SW 1271 (cell line): ENCODE measurements at places on chromosomes 4 and X.
A peak's percentile ranks its signal among the peaks of the same experiment; 100 is the strongest.

DNA sequence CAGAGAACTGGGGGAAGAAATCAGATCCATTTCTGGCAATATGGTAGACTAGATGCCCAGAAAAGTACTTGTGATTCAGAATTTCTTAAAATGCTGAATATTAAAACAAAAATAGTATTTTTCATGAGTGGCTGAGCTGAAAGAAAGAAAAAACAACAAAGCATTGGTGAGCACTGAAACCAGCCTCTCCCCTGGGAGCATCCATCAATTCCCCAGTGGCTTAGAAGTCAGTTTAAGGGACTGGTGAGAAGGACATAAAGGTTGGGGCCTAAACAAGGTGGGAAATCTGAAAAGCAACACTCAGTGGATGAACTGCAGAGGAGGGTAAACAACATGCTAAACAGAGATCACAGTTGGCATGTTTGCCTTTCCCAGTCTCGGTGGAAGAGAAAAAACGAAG, 20.4 kb downstream of the LRBA start:
- no peak for DNase-seq

DNA sequence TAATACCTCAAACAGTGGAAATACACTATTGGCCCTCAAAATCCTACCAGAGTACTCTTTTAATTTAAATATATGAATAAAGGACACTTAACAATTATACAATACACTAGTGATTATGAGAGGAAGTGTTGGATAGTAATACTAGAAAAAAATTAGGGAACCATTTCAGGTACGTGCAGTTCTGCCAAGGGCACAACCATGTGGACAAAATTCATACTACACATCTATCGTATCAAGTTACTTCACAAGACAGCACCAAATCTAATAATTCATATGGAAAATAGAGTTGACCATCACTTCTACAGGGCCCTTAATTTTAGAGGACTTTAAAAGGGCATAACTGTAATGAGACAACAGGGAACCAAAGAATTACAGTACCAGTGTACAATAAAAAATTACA, 69.2 kb upstream of the ZCCHC13 start:
- DNase-seq = no peak

GRCh38 chr4:374298-375160, 36.9 kb downstream of the ZNF141 start:
- no peak for DNase-seq

DNA sequence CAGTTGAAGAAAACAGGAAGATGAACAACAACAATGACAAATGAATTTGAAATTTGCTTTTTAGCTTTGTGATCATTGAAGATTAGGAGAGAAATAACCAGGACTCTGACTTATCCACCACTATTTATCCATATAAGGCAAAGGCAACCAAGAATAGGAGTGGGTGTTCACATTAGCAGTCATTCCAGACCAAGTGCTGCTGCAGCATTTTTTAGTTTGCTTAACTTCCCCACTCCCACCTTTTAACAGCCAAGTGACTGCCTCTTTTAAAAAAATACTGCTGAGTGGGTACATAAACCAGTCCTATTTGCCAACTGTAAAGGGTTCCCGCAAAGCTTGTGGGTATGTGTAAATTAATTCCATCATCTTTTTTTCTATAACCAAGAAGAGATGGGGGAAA, 230.9 kb downstream of the IQCM start:
- no peak for DNase-seq

DNA sequence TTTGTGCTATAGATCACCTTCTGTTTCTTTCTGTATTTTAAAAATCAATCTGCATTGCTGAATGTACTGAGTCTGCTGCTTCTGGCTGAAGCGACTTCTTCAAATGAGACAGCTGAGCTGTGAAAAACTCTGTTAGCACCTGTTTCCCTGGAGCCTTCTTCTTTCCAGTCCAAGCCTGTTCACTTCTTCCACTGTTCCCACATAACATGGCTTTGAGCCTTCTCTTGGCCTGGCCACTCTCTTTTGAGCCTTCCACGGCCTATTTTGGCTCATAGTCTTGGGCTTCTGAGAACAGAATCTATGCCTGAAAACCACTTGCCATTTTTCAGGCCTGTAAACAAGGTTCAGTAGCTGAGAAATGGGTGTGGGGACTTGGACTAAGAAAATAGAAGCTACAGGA, 132.9 kb upstream of the IGFBP7 start:
- no peak for DNase-seq

- DNase-seq = no peak
Observed at GRCh38 chr4:123453061-123453680, 56.6 kb downstream of the SPRY1 start.

DNA sequence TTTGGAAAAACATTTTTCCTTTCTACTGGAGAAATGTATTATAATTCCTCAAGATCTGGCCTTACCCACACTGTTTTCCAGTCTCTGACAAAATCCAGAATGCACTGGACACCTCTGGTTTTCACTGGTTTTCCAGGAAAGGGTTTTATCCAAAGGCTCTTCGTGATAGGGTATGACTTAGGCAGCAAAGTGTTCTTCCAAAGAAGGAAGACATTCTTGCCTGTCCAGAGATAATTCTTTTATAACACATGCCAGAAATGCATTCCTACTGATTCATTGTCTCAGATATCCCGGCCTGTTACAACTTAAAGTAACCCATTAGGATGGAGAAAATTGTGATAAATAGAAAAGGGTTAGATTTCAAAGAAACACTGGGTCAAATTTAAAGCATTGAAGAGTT, 2343.1 kb downstream of the PCDH7 start:
- DNase-seq = no peak

DNA sequence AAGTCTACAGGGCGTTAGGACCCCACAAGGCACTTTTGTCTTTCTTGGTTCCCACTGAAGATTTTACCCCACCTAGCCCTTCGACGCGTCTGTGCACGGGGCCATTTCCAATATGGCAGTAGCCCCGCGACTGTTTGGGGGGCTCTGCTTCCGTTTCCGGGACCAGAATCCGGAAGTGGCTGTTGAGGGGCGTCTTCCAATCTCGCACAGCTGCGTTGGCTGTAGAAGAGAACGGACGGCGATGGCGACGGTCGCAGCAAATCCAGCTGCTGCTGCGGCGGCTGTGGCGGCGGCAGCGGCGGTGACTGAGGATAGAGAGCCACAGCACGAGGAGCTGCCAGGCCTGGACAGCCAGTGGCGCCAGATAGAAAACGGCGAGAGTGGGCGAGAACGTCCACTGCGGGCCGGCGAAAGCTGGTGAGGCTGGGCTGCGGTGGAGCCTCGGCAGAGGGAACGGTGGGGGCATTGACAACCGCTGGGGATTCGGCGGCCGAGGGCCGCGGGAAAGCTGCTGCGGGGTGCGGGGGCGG, at the start of gene USP11:
USP11 (plus strand) TSS at position 207 of the 530 bp plus-strand sequence; CDS start at position 242, 35 bp downstream.
- DNase-seq = no peak

DNA sequence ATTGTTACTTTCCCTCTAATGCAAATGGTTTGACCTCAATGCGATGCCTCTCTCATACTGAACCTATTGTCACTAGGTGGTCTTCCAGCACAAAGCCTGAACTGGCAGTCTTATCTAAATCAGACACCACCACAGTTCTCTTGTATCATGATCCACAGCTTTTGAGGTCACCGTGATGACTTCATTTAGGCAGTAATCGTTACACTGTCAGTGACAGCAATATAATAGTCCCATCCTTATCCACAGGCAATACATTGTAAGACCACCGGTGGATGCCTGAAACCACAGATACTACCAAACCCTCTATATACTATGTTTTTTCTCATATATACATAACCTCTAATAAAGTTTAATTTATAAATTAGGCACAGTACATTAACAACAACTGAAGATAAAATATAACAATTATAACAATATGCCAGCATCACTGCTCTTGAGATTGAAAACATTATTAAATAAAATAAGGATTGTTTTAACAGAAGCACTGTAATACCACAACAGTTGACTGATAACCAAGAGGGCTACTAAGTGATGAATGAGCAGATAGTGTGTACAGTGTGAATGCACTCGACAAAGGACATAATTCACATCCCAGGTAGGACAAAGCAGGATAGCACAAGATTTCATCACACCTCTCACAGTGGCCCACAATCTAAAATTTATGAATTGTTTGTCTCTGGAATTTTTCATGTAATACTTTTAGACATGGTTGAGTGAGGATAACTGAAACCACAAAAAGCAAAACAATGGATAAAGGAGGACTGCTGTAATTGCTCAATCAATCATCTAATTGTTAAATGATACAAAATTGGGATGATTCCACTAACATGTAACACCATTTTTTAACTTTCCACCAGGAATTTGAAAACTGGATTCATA, 419.4 kb downstream of the CENPC start:
- DNase-seq = no peak

DNA sequence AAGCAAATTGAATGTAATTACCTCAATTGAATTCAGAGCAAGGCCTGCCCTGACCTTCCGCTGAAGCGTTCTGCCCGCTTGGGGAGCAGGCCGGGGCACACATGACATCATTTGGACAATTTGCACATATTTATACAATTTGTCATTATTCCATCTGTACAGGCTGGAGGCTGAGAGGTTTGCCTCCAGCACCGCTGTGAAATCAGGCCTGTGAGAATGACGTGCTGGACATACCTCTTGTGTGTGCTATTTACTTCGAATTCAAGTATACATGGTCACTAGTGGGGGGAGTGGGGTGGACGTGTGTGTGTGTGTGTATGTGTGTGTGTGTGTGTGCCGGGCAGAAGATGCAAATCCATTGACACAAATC, 285.6 kb downstream of the SHOX start:
- DNase-seq = no peak

DNA sequence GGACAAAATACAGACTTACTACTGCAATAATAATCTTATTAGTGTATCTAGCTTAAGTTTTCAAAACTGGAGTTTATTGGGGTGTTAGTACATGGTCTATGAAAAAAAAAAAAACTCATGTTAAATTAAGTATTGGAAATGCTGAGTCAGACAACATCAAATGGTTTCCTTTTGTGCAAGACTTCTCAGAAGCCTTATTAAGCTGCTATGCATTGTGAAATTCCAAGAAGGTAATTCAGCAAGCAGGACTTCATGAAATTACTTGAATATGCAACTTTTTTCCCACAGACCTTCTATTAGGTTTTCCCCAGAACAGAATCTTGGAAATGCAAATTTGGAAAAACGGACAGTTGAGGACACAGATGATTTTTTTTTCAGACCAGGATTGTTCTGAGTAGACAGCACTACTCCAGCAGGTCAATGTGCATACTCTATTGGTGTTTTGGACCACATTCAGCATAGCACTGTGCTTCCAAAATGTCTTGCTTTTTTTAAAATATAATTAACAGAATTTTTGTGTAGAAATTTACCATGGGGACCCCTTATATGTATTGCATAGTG, 568.8 kb upstream of the TENM3 start:
- DNase-seq = no peak

DNA sequence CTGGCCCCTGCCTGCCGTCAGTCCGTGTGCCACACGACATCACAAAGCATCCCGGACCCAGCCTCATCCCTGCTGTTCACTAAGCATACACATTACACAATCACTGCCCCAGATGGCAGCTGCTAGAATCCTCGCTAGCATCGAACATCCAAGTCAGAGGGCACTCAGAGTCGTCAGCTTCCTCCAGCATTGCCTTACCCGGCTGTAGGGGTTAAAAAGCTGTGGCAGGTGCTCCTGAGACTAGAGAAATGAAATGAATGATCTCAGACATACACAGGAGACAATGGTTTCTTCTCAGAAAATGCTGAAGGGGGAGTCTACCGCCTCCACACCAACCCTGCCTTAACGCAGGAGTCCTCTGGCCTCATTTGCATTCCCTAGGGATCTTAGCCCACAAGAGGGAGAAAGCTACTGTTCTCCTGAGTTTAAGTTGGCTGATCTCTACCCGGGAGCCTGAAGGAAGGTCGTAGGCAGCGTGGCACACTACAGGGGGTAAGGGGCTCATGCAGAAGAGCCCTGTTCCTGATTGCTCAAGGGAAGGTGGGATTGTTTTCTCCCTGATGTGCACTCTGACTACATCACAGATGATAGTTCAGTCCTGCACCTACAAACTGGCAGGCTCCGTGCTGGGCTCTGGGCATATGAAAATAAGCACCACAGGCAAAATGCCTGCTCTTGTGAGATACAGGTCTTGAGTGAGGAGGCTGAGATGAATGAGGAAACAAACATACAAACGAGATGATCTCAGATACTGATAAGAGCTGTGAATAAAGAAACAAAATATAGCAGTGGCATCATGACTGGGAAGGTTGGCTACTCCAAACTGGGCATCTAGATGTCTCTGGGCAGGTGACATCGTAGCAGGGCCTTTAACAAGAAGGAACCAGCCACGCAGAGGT, 2.6 kb upstream of the KIAA0232 start:
- no peak for DNase-seq

GRCh38 chrX:131058136-131058868, at the start of gene ARHGAP36:
Gene ARHGAP36, plus strand, starts transcription at chrX:131058346. Its CDS starts 23,320 bp downstream, at chrX:131081666.
- no peak for DNase-seq

DNA sequence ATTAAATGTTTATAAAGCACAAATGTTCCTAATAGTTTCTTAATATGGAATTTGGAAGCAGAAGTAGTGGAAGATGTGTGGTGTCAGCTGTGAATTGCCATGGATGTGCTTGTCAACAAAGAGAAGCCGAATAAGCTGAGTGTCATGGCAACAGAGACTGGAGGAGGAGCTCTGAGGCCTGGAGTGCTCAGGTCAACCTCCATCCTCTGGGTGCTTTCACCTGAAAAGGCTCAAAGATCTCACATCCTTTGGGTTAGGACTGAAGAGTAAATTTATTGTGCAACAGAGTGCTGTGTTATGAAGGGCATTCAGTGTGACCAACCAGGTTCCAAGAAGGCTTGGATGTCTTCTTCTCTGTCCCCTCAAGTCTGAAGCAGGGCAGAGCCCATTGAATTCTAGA, 18.7 kb downstream of the SGMS2 start:
- no peak for DNase-seq

DNA sequence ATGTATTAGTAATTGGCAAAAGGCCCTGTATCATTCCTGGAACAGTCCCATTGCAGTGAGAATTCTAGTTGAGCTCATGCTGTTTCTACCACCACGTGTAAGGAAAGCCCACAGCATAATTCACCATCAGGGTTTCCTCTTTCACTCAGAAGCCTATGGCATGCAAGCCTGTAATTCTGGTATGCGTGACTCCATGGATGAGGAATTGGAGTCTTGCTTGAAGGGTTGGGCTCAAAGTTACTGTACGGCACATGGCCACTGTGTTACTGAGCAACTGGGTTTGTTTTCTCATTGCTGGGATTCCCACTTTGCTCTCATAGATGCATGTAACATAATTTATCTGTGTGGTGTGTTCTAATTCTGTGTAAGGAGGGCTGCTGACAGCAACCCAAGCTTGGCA, 132.3 kb upstream of the NR3C2 start:
- no peak for DNase-seq

GRCh38 chr4:177005674-177006230, 213.0 kb upstream of the VEGFC start:
- peak; percentile 48 for DNase-seq

GRCh38 chr4:8524595-8525382, 55.4 kb upstream of the GPR78 start:
- no peak for DNase-seq

- DNase-seq = no peak
Observed at GRCh38 chrX:132858018-132858417, 100.4 kb downstream of the HS6ST2 start.

- DNase-seq = no peak
Observed at GRCh38 chrX:2676794-2677675, 14.1 kb upstream of the CD99 start.
